Type B pancreatic cell (in vitro differentiated cells): ENCODE measurements at places on chromosomes 1 and 21.

- DNase-seq, result peak; percentile 57
Observed at GRCh38 chr1:36728051-36728450, 245.3 kb upstream of the CSF3R start.

- no peak for DNase-seq
Observed at GRCh38 chr21:16330082-16330907, 600.5 kb downstream of the USP25 start.

DNA sequence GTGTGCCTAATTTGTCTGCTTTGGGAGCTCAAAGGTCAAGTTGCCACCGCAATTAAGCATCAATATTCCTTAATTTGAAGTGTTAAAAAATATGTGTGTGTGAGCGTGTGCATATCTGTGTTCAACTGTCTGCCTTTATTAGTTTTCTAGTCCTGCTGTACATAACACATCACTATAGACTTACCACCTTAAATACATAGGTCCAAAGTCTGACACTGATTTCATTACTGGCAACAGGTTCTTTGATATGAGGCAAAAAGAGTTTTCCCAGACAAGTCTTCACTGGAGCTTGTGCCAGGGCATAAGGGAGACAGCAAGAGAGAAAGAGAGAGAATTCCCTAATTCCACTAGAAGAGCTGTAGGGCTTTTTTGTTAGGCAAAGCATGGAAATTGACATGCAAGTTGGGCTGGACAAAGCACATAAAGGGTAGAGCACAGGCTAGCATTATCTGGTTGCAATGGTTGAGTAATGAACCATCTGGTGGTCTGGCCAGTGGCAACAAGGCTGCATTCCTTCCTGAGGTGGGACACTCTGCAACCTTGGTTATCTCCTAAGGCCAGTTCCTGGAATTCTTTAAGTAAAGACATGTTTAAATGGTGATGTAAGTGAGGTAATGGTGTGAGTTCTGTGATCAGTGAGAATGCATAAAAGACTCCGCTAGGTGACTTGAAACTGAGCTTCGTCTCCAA is 457.2 kb upstream of the ADAMTS5 start:
- DNase-seq, result no peak

DNA sequence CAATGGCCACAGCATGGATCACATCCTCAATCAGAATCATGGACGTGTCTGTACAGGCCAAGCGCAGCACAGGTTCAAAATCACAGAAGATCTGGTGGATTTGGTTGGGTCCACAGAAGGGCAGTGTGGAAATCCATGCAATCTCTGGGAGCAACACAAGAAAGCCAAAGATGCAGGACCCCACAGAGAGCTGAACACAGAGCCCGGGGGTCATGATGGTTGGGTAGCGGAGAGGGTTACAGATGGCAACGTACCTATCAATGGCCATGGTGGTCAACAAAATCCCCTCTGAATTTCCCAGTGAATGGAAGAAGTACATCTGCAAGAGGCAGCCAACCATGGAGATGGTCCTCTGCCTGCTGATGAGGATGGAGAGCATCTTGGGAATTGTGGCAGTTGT is 3.9 kb upstream of the OR6K3 start:
- no peak for DNase-seq

DNA sequence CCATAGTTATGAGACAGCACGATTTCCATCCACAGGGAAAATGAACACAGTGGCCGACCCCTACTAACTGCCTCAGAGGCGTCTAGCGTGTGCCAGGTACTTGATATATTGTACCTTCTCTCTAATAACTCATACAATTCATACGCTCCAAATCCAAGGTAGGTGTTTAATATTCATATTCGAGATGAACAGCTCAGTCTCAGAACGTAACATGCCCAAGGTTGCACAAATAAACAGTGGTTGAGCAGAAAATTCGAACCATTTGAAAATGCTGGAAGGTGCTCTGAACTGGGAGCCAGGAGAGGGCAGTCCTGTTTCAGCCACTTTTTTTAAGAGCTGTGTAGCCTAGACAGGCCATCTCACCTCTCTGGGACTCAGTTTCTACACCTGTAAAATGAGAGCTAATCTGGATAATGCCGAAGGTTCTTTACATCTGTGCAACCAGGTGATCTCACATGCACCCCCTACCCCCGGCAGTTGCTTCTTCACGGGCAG is 7.9 kb downstream of the SLC45A3 start:
- no peak for DNase-seq

GRCh38 chr21:36038701-36039497 is 21.4 kb downstream of the SETD4 start:
- DNase-seq, result no peak

DNA sequence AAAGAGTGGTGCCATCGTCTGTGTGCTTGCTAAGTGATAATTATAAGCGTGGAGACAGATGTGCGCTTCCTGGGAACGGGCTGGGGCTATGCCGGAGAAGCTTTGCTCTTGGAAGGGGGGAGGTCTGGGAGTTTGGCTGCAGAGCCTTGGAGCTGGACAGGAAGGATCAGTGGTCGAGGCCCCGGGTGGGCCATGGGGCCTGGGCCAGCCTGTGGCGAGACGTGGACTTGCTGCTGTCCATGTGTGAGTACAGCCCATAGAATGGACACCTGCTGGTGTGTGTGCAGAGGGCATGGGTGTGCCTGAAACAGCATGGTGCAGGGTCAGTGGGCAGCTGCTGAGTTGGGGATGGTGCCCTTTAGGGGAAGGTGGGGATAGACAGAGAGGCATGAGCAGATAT is 121.3 kb downstream of the PCBP3 start:
- no peak for DNase-seq

GRCh38 chr1:2283991-2284895 is 56.1 kb downstream of the SKI start:
- no peak for DNase-seq

- DNase-seq, result no peak
Observed at GRCh38 chr1:46697053-46697452, 21.9 kb downstream of the EFCAB14 start.

DNA sequence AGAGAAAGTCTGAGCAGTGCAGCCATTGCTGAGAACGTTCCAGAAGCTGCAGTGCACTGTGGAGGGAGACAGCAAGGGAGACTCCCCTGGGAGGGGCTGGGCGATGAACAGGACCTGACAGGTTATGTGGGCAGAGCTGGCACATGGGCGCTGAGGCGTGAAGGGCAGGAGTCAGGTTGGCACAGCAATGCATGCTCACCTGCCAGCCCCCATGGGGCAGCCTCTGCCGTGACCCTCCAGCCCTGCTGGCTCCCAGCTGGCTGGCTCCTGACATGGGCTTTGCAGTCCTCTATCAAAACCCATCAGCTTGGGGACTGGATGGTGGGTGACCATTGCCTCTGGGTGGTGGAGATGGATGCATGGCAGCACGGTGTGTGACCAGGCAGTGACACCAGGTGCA is 300.3 kb downstream of the CAMTA1 start:
- DNase-seq, result no peak

DNA sequence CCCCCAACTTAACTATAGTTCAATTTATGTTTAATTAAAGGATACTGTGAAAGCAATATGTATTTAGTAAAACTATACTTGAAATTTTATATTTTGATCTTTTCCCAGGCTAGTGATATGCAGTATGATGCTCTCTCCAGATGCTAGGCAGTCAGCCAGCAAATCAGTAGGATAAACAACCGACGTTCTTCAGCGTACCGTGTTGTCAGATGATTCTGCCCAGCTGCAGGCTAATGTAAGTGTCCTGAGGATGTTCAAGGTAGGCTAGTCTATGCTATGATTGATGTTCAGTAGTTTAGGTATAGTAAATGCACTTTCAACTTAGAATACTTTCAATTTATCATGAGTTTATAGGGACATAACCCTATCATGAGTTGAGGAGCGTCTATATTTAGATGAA is 762.6 kb downstream of the MRPL39 start:
- DNase-seq, result no peak

- no peak for DNase-seq
Observed at GRCh38 chr21:45414396-45415187, 9.6 kb downstream of the COL18A1 start.

- DNase-seq, result no peak
Observed at GRCh38 chr1:40153073-40153770, 8.0 kb upstream of the RLF start.

GRCh38 chr1:213530611-213531320 is 457.0 kb upstream of the PROX1 start:
- DNase-seq, result no peak

GRCh38 chr1:81509594-81509993 is 291.1 kb upstream of the ADGRL2 start:
- no peak for DNase-seq

GRCh38 chr1:119132179-119132578 is 8.3 kb downstream of the WARS2 start:
- DNase-seq, result no peak

DNA sequence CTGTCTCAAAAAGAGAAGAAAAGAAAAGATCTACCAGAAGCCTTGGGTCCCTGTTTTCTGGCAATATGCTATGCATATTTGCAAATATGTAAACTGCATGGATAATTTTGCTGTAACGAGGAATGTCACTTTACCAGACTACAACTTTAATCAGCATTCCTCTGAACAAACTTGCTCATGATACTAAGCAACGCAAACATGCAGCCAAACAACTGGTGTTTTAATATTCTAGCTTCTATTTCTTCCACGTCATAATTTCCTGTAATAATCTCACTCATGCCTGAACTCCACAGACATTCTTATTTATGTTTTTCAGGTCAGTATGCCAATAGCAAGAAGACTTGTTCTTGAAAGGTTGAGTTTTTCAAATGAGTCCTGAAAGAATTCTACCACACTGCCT is 114.1 kb downstream of the SIM2 start:
- DNase-seq, result no peak

- DNase-seq, result no peak
Observed at GRCh38 chr1:26553942-26554682, 24.6 kb downstream of the RPS6KA1 start.

GRCh38 chr21:43209575-43210453 is 41.0 kb downstream of the CRYAA start:
- DNase-seq, result peak; percentile 63

DNA sequence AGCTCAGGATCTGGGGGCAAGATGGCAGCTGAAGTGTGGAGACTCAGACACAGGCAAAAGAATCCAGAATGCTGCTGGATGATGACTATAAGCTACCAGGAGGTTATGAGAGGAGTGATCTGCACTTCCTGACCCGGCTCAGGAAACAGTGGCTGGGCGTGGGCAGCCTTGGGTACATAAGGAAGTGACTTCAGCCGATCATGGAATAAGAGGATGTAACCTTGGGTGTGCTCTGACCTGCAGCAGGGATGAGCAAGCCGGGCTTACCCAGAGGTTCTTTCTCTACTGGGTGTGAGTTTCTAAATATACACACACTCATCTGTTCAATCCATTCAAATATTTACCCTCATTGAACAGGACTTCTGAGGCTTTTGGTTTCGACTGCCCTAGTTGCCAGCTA is 62.7 kb downstream of the CD34 start:
- DNase-seq, result no peak

- no peak for DNase-seq
Observed at GRCh38 chr1:74463333-74463988, 49.0 kb downstream of the LRRC53 start.

DNA sequence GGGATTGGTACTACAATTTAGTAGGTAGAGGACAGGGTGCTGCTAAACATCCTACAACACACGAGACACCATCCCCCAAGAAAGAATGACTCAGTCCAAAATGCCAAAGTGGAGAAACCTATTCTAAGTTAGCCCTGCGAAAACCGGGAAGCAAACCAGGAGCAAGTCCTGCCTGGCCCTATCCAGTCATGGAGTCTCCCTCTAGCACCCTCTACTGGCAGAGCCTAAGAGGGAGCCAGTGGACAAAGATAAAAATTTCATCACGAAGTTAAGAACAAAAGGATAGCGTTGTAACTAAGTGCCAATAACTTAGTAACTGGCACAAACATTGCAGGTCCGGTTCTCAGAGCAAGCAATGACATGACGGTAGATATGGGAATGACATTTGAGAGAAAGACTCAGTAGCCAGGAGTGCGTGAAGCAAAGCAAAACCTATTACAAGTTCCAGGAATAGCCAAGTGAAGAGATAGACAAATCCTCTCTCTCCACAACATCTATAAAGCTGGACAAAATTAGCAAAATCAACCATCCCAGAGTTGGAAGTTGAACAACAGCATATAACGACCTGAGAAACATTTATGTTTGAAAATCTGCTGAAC is 383.5 kb downstream of the OMA1 start:
- DNase-seq, result no peak

DNA sequence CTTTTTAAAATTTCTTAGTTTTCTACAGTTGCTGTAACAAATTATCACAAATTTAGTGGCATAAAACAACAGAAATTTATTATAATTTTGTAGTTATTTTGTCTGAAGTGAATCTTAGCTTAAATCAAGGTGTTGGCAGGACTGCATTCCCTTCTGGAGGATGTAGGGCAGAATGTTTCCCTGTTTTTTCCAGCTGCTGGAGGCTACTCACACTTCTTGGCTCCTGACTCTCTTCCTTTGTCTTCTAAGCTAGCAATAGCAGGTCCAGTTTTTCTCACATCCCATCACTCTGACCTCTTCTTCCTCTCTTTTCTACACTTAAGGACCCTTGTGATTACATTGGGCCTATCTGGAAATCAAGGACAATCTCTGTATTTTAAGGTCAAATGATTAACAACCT is 84.1 kb downstream of the PKN2 start:
- DNase-seq, result no peak

DNA sequence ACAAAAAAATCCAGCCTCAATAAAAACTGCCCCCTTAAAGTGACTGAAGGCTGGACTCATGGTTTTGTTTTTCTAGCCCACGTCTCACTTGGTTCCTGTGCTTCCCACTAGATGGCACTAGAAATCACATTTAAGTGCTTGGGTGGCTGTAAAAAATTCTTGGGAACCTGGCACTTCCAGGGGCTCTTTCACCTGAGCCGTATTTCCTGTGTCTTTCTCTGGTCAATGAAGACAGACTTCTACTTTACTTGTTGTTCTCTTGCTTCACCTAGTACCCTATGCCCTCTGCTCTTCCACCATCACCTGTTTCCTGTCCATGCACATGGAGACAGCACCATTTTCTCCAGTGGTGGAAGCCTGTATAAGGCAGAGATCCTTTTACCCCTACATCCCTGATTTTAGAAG is 20.0 kb downstream of the METTL13 start:
- DNase-seq, result no peak

DNA sequence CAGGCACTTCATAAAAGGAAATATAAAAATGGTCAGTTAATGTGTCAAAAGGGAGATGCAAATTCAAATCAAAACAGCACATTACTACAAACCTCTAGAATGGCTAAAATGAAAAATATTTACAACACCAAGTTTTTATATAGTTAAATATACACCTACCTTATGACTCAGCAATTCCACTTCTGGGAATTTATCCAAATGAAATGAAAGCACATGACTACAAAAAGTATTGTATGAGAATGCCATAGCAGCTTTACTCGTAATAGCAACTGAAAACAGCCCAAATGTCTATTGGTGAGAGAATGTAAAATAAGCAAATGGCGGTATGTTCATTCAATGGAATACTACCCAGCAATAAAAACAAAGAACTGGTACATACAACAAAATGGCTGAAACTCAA is 175.8 kb upstream of the SPAG17 start:
- no peak for DNase-seq

GRCh38 chr1:213817156-213817555 is 170.6 kb upstream of the PROX1 start:
- no peak for DNase-seq
